ENCODE measurements at places on chromosomes 2 and 18.

DNA sequence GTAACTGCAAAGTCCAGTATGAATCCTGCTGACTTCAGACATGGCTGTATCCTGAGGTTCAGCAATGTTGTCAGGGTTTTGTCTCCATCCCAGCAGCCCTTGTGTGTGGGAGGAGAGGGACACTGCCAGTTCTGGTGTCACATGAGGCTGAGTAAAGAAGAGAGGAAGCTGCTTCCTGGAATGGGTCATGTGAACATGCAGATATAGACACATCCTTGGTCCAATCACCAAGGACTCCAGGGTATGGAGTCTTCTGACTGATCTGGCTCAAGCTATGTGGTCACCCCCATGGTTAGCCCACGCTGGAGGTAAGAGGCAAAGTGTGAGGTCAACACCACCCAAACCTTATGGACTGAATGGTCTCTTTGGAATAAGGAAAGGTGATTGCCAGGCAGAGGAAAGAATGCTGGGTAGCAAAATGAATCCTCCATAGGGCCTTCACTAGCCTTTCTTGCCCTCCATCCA, 134.4 kb upstream of the SLC1A4 start:
- no peak for DNase-seq

DNA sequence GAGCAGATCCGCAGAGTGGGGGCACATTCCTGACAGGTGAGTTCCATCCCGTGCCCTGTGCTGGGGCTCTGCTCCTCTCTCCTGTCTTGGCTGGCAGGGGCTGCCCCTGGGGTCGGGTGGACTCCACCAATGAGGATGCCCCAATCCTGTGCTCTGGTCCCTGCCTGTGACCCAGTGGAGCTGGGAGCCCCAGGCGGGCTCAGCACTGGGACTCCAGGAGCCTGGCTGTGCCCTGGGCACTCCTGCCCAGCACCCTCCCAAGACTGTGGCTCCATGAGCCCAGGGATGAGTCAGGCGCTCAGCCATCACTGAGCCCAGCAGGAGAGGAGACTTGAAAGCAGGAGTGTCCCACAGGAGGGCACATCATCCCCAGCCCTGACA, 53.9 kb downstream of the MBP start:
- no peak for DNase-seq

GRCh38 chr2:55159037-55159651, 72.9 kb downstream of the CLHC1 start:
- no peak for DNase-seq

- peak; percentile 7 for DNase-seq
Observed at GRCh38 chr2:96099861-96100798, 16.2 kb downstream of the ADRA2B start.

- no peak for DNase-seq
Observed at GRCh38 chr2:190641469-190641868, 7.4 kb upstream of the NAB1 start.

DNA sequence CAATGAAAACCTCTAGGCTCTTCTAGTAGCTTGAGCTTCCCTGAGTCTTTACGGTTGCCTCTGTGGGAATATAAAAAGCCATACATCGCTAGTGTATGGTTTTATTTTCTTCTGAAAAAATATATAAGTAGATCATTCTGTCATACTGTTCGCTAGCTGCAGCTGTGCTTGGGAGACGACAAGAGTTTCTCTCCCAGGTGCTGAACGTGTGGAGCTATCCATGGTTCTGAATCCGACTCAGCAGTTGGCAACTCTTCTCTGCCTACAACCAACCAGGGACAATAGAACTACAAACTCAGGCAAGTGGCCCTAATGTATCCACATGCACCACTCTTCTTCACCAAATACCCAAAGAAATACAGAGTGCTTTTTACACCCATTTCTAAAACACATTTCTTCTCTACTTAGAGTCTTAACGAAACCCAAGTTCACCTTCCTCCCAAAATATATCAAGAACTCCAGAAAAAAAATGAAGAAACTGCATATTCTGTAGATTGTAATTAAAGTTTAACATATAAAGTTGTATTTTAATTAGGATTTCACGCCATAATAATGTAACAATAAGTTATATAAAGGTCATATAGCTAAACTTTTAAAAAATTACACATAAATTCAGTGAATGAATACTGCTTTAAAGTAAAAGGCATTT, 2.2 kb upstream of the KCNH7 start:
- peak; percentile 48 for DNase-seq

DNA sequence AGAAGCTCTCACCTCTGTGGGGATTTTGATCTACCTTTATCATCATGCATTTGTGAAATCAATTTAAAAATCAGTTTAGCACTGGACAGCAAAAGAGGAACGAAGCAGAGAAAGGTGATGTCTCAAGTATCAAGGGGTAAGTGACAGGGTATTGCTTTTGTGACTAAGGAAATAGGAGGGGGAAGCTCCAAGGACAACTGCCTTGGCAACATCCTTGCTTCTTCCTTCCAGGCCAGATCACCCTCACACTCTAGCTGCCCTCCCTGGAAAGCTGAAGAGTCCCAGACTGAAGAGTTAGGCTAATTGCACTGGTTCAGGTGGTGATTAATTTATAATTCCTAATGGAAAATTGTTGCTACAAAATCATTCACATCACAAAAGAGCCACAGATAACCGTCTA, 859.1 kb upstream of the ACVR2A start:
- DNase-seq, result no peak

- DNase-seq, result peak; percentile 4
Observed at GRCh38 chr18:49015886-49016647, 65.3 kb upstream of the SMAD7 start.

DNA sequence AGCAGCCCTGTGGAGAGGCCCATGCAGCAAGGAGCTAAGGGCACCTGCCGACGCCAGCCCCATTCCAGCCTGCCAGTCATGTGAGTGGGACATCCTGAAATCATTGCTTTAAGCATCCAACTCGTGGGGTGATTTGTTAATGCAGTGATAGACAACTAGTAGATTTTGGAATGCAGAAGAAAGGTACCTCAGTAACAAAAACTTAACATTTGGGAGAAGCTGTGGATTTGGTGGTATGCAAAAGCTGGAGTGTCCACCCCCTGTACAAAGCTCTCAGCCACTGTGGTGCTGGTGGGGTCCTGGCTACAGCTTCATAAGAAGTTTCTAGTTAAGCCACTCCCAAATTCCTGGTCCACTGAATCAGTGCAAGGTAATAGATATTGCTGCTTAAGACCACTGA, 37.2 kb upstream of the GNAL start:
- no peak for DNase-seq

- DNase-seq, result peak; percentile 74
Observed at GRCh38 chr2:236180831-236181453, 12.8 kb upstream of the GBX2 start.

- peak; percentile 62 for DNase-seq
Observed at GRCh38 chr18:46555724-46556123, 101.3 kb downstream of the LOXHD1 start.

GRCh38 chr2:10370390-10370789, 67.7 kb downstream of the HPCAL1 start:
- no peak for DNase-seq

DNA sequence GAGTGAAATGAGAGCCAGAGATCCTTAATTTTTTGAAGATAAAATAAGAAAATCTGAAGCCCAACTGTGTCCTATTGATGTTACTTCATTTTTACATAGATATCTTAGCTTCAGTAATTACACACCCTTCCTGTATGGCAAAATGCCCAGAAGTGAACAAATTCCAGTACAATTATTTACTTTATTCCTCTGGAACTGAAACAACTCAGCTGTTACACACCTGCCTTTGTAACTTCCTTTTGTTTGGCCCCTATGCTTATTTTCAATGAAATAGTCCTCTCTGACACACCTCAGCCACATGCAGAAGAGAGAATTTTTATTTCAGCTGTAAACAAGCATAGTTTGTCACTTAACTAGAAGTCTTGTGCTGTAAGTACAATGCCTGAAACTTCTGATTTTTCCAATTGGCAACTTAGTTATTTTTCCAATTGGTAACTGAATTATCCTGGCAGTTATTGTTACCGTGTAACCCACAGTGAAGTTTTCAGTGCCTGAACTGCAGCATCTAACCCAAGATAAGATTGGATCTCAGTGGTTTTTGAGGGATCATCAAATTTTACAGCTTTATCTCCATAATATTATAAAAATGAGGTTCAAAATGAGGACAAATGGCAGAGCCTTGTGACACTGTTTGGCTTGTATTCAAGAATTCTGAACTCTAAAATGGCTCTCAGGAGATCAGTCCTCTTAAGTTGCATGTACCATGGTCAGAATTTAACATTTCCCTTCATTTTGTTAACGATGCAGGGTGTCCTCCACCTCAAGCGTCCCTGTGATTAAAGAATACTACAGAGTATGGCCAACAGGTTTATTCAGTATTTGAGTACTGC, 82.6 kb downstream of the PKP4 start:
- no peak for DNase-seq

DNA sequence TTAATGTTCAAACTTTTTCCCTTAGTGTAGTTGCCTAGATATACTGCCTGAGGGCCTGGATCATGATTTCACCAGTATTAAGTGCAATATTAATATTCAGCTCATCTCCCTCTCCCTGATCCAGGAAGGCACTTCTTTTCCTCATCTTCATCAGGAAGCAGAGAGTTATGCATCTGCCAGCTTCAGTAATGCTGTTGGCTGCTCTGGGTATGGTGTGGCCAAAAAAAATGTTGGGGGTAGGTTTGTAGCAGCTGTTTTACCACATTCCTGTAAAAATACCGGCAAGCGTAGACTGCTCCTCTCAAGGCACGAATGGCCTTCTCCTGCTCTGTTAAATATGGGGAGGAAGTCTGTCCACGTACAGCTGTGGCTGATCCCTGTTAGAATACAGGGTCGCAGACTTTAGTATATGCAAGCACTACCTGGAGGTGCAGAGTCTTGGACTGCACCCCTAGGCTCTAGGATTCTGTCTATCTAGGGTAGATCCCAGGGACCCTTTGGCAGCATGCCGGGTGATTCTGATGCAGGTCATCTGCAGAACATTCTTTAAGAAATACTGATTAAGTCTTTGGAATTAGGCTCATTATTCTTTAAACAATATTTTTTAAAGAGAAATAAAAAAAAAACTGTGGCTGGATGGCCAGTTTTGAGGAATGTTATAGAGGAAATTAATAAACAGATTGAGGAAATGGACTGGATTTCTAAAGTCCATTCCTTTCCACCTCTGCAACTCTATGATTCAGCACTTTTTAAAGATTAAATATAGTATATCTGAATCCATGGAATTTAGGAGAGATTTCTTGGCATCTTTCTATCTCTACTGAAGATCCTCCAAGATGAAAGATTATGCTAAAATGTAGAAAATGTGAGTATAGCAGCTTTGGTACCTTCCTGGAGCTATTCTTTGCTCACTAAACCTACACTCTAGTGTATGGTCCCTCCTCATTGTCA, 21.0 kb upstream of the GLS start:
- DNase-seq, result peak; percentile 51

DNA sequence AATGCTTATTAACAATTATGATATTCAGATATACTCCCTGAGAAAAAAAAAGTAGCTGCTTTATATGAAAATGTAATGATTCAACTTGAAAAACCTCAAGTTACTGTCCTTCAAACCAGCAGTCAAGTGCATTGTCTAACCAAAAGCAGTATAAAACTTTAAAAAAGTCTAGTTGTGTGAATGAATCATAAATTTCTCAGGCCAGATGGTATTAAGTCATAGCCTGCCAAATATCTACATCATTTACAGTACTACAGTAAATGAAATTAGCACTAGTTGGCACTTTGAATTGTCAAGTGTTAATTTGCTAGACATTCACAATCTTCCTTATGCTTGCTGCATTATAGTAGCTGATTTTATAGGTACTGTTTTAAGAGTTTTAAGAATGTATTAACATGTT, 85.9 kb downstream of the CBLN2 start:
- no peak for DNase-seq

- DNase-seq, result no peak
Observed at GRCh38 chr18:492451-492850, 8.1 kb downstream of the COLEC12 start.

DNA sequence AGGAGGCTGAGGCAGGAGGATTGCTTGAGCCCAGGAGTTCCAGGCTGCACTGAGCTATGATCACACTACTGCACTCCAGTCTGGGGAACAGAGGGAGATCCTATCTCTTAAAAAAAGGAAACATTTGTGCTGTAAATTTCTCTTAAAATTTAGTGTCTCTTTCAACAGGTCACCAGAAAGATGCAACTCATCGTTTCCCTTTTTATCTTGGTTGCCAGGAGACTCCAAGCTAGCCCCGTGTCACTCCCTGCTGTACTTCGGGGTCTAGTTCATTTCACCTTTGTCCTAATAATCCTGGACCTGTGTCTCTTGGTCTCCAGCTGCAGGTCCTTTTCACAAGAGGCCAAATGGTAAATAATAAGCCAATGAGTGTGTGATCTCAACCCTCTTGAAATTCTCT, 7.1 kb downstream of the HS1BP3 start:
- no peak for DNase-seq

DNA sequence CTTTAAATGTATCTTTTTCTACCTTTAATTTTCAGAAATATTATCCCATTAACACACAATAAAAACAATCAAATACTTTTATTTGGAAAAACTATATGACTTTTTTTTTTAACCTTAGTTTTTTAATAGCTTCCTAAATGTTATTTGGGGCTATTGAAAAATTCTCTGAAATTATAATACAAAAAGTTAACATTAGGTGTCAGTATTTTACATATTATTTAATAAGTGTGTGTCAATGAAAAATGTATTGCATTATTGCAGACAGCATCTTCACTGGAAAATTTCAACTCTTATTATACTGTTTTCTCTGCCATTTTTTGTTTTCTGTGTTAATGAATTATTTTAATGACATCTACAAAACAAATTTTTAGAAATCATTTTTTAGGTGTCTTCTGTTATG, 51.1 kb upstream of the ARHGAP15 start:
- DNase-seq, result no peak

DNA sequence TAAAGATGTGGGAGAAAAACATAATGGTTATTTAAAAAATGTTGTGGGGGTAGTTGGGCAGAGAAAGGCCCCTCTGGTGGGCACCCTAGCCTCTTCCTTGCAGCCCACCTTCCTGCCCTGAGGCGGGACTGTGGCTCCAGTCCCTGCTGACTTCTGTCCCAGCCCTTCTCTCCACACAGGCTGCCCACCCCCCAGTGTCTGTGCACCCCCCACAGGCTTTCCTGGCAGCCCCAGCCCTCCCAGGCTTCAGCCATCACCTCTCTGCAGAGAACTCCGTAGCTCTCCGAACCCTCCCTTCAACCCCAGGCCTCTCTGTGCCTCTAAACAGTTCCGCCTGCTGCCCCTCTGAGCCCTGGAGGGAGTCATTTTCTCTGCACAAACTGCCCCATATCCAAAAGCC, 75.4 kb downstream of the DYSF start:
- DNase-seq, result no peak

GRCh38 chr2:96265349-96265839, 403 bp downstream of the TMEM127 start:
- peak; percentile 64 for DNase-seq

DNA sequence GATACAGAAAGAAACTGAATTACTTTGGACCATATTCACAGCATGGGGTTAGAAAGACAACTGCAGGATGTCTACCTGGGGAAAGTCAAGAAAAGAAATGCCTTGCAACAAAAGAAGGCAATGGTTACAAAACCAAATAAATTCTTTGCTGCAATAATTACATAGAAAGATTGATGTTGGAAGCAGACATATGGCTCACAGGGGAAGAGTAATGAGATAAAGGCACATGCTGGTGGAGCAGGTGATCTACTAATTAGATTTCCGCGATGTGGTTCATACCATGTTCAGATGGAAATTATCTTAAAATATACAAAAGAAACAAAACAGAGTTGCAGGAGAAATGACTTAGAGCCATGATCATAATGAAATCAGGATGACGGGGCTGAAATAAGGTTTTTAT, 718.8 kb upstream of the PKDCC start:
- no peak for DNase-seq

- DNase-seq, result no peak
Observed at GRCh38 chr2:231050018-231050901, 6.4 kb upstream of the PSMD1 start.
